ENCODE measurements at places on chromosomes 5 and 9.

GRCh38 chr5:96433066-96433447 lies at the start of gene PCSK1:
PCSK1 (minus strand) TSS chr5:96433248; CDS start chr5:96433042, 206 bp downstream.
- DNase-seq, result no peak

DNA sequence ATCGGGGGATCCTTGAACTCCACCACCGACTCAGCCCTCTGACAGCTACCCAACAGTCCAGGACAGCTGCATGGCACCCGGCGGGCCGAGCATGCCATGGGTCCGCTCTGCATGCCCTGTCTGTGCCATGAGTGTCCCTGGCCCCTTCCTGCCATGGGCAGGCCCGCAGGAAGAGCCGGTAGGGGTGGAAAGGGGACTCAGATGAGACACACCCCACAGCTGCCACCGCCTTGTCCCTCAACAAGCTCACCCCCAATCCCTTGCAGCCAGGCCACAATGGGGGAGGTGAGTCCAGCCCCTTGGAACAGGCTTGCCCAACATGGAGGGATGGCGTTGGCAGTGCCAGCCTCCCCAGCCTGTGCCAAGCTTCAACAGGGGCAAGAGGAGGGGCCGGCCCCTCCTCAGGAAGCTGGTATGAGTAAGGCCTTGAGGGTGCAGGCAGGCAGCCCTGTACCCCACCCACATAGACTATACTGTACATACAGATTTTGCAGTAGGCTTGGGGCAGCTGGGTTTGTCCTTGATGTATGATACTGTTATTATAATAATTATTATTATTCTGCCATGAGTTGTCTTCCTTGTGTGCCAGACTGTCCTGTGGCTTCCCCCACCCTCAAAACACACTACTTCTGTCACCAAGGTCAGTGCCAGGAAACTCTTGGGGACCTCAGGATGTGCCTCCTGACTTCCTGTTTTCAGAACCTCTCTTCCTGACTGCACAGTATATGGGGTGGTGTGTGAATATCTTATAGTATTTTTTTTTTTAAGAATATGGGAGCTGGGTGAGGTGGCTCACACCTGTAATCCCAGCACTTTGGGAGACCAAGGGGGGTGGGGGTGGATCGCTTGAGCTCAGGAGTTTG lies 12.0 kb upstream of the SLC34A1 start:
- DNase-seq, result no peak

GRCh38 chr5:169744336-169744735 lies 107.3 kb downstream of the DOCK2 start:
- no peak for DNase-seq

GRCh38 chr5:126994485-126994884 lies 35.9 kb downstream of the MARCHF3 start:
- DNase-seq, result no peak

- no peak for DNase-seq
Measured at GRCh38 chr5:126479810-126480209, 56.6 kb downstream of the GRAMD2B start.

DNA sequence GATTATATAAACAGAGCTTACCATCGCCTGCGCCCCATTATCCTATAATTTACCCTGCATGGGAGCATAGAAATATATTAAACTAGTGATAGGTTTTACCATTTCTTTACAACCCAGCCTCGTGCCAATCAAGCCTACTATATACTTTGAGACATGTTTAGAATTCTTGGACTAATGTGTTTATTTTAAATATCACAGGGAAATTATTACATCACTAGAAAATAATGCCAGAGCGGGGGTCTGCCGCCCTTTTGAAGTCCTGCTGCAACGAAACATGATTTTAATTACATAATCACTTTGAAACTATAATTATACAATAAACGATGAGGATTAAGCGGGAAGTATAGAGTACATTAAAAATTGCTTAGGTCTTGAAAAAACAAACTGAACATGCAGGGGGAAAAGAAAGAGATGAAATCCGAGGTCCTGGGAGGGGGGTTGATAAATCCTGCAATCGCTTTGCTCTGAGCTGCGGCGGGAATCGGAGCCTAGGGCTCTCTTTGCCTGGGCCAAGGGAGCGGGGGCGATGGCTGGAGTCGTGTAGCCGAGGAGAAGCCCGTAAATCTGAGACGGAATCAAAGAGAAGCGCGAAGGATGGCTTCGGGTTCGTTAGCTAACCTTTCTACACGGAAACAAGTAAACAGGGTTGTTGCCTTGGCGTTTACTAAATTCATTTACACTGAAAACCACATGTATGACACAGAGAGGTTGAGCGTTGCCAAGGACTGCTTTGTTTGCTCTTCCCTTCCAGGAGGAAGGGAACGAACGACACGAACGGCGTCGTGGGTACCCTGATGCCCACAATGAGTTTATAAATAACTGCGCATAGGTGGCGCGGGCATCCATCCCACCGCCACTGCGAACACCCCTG lies 127.6 kb downstream of the TMEM174 start:
- DNase-seq, result no peak

DNA sequence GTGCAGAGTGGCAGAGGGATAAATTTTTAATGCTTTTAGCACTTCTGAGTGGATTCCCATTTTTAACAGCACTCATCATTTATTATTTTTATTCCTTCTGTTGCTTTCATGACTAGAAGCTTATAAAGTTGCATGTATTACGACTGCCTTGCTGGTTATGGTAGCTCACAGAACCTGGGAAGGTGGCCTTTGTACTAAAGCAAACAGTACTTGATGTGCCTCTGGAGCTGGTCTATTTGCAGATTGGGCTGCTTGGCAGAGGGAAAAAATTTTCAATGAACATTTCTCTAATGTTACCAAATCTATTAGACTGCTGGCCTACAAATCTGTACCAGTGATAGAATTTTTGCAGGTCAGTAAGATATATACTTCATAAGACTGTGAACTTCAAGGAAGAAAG lies 274.5 kb upstream of the C9orf72 start:
- no peak for DNase-seq

DNA sequence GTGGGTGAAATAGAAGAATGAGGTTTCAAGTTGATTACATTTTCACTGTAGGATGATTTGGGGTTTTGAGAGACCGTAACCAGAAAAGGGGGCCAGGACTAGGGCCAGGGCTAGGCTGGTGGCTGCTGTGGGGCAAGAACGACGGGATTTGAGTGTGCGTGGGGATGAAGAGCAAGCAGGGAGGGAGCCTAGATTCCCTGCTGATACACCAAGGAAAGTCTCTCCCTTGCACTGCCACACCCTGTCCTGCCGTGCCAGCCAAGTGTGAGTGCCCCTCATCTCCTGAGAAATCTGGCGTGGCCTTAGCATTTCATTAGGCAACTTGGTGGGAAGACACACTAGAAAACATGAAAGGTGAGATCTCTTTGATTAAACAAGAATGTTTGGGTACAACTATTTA lies 42.6 kb downstream of the RAI14 start:
- DNase-seq, result no peak

- no peak for DNase-seq
Measured at GRCh38 chr5:181232593-181232992, 9.5 kb downstream of the TRIM41 start.

DNA sequence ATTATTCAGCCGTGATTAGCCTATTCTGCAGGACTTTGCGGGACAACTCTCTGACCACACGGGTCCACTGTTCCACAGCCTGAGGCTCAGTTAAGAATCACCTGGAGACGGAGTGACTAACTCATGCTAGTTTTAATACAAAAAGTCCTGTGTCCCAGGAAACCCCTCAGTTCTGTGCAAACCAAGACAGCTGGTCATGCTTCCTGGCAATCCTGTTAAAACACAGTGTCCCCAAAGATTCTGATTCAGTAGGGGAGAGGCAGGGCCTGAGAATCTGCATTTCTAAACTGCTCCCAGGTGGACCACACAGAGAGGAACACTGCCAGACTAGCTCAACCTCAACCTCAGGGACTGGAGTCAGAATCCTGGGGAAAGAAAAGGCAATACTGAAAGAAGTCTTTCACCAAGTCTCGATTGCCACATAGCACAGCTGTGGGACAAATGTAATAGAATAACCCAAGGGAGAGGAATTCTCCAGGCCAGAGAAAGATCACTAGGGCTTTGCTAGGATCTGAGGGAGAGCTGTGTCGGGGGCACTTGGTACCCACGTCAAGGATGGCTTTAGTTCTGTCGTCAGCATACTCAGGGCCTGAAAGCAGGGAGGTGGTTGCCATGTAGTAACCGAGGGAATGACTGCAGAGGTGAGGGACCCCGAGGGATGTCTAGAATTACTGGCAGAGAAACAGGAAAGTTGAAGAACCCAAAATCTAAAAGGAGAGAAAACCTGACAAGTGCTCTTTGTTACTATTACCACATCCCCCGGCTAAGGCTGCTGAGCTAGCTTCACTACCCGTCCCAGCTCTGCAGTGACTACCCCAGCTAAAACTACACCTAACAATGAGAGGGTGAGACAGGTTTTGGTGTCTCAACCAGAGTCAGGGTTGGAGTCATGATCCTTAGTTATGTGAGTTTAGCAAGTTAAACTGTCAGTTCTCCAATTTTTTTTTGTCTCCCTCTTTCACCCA lies 8.6 kb downstream of the SUSD1 start:
- no peak for DNase-seq

GRCh38 chr5:71891856-71892255 lies 172.8 kb downstream of the CARTPT start:
- no peak for DNase-seq

DNA sequence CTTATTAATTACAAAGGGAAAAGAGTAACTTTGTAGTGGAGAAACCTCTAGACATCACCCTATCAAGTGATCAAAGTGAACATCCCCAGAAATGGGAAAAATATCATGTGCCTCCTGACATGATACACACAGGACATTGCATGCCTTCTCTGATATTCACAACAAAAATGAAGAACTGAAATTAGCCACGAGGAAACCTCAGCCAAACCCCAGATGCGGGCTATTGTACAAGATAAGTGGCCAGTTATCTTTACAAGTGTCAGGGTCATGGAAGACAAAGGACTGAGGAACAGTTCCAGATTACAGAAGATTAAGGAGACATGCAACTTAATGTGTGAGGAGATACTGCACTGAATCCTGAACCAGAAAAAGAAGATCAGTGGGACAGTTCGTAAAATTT lies 23.8 kb upstream of the NPM1 start:
- DNase-seq, result no peak

DNA sequence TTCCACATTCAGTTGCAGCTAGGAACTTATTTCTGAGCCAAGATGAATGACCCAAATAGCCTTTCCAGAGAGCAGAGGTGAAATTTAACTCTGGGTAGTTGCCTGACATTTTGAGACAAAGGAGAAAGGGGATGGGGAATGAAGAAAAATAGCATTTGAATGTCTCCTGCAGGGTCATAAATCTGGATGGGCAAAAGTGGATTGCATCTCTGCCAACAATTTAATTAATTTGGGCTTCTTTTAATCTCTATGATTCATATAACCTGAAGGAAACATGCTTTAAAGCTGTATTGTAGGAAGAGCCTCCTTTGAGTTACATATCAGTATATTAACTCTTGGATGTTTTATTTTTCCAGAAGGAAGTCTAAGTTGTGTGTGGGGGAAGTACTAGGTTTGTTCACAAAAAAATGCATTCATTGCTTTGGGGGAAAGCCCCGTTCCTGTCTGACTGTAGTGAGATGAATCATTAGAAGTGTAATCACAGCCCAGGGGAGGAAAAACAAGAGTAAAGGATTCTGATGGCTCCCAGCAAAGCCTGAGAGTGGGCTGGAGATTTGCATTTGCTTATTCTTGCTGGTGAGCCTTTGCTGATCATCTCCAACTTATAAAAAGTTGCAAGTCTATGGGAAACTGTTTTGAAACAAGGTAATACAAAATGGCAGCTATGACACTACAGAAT lies 133.0 kb upstream of the IQGAP2 start:
- DNase-seq, result no peak

- DNase-seq, result no peak
Measured at GRCh38 chr5:98785244-98785643, 11.8 kb downstream of the RGMB start.

GRCh38 chr9:133884907-133885744 lies 107.0 kb downstream of the VAV2 start:
- DNase-seq, result no peak

DNA sequence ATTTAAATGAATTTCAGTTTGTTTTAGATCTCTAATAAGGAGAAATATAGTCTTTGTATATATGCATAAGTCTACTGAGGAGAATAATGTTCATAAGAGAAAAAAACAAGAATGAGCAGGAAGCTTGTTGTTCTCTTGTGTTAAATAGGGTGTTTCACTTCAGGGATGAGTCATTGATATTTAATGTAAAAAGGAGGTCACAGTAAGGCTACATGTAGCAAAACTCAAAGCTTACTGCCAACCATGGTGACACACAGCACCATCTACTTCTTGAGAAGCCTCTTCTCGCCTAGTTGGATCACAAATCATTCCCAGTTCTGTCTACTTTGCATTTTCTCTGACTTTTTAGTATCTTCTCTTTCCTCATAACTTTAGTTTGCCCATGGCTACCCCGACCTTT lies 1466.0 kb upstream of the C9orf72 start:
- DNase-seq, result no peak

DNA sequence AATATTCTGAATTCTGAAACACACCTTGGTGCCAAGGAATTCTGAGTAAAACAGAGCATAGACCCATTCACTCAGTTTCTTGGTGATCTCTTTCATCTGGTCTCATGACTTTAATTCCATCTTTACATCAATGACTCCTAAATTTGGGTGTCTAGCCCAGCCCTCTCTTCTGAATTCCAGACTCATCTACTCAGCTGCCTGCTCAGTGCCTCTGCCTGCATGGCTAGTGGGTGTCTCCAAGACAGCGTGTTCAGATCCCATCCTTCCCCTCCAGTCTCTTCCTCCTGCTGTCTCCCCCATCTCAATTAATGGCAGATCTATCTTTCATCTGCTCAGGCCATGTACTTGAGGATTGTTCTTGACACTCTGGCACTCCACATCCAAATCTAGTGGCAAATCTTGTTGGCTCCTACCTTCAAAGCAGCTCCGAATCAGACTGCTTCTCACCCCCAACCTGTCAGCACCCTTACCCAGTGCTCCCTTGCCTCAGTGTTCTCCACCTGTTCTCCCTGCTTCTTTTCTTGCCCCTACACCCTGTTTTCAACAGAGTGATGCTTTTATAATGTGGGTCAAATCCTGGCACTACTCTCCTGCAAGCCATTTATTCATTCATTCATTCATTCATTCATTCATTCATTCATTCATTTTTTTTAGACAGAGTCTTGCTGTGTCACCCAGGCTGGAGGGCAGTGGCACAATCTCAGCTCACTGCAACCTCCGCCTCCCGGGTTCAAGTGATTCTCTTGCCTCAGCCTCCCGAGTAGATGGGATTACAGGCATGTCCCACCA lies 5.3 kb downstream of the CAVIN4 start:
- DNase-seq, result no peak

GRCh38 chr9:14402583-14402982 lies 88.6 kb upstream of the NFIB start:
- DNase-seq, result no peak

- DNase-seq, result no peak
Measured at GRCh38 chr9:119302988-119303698, 66.1 kb downstream of the BRINP1 start.

GRCh38 chr9:74753650-74754049 lies 134.1 kb downstream of the TRPM6 start:
- DNase-seq, result no peak
